ENCODE measurements at places on chromosomes 2 and 18. TPM values are rescaled to one million over a fixed set of nuclear protein-coding genes. Genes with fewer than 3 reads are reported as not detected.

The ITPRIPL1 gene
- 4.8 TPM for polyA plus RNA-seq

The IGFBP5 gene
- polyA plus RNA-seq: 303 TPM

The VWC2L gene
- polyA plus RNA-seq: 0.08 TPM

The UPP2 gene
- 10.6 TPM for polyA plus RNA-seq

The LOXHD1 gene
- 0.79 TPM for polyA plus RNA-seq

DNA sequence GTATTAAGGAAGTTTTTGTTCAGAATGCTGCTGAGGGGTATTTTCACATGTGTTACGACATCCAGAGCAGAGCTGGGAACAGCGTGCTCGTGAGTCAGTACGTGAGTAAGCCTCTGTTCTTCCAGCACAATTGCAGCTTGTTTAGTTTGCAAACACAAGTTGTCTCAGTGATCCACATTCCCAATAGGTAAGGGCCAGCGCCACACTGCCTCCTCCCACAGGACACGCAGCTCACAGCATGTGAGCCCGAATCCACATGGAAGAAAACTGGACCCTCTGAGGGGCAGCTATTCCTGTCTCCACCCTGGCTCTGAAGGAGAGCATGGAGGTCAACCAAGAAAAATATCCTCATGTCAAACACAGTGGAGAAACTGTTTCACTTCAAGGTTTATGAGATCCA, 173.9 kb upstream of the PID1 start:
- DNase-seq: peak; percentile 19

DNA sequence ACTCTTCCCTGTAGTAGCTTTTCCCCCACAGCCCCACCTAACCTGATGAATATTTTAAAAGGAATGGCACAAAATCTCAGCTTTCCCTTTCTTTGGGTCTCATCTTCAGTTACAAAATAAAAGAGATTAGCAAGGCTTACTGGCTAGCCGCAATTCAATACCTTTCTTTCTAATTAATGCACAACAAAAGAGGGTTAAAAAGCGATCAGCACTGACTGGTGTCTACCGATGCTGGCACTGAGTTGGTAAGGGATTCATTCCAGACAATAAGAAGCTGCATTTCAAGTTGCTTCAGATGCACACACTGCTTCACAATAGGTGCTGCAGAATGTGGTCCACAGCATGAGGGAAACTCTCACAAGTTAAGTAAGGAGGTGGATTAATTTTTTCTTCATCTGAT, 41.9 kb downstream of the HDHD2 start:
- no peak for DNase-seq

DNA sequence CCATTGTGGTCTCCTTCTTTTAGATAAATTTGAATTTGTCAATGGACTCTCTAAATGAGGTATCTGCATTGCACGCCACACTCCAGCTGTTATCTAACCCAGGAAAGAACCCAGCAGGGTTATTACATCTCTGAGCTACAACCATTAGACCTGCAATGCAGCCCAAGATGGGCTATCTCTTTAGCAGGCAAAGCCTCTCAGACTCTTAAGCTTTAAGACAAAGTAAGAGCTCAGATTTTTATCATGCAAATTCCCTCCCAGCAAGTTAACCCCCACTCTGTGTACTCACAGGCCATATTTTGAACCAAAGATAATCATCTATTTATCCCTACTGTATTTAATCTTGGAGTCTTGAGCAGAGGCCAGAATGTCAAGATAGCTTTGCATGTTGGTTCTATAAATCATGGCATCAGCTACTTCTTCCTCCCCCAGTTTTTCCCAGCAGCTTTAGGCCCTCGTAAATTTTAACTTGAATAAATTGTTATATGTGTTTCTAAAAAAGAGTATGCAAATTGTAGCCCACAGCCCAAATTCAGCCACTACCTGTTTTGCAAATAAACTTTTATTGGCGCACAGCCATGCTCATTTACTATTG, 273.7 kb upstream of the PKDCC start:
- DNase-seq: no peak

GRCh38 chr2:230874456-230874855, 9.7 kb downstream of the ITM2C start:
- DNase-seq: no peak

DNA sequence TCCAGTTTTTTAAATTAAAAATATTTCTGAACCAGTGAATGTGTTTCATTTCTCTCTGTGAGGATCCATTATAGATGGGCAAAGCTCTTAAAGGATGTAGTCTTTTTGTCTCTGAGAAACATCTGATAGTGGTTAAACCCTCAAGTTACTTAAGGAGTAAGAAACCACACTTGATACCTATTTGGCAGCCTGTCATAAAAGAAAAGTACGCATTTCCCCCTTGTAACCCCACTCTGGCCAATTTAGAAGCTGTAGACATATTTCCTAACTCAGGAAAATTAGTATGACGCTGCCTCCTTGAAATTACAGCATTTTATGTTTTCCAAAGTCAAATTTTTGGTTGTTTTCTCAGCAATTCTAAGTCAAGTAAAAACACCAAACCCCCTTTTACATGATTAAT, 2.0 kb downstream of the STAT4 start:
- no peak for DNase-seq

- DNase-seq: no peak
Measured at GRCh38 chr18:48982266-48982665, 31.5 kb upstream of the SMAD7 start.

DNA sequence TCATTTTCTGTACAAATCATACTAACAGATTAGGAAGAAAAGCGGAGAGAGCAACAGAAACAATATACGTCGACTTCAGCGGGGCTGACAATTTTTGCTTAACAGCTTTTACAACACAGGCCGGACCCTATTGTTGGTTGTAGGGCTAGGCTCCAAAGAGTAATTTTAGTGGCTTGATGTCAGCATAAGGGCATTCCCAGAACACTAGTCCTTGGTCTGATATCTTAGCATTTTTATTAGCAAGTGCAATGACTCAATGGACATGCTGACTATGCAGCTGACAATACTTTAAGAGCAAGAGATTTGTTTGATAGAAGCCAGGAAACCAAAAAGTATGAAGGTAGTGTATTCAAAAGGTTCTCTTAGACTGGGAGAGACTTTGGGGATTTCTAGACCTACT, 209.9 kb downstream of the LNPK start:
- no peak for DNase-seq

- DNase-seq: peak; percentile 16
Measured at GRCh38 chr18:24176727-24177416, 38.0 kb downstream of the CABYR start.

DNA sequence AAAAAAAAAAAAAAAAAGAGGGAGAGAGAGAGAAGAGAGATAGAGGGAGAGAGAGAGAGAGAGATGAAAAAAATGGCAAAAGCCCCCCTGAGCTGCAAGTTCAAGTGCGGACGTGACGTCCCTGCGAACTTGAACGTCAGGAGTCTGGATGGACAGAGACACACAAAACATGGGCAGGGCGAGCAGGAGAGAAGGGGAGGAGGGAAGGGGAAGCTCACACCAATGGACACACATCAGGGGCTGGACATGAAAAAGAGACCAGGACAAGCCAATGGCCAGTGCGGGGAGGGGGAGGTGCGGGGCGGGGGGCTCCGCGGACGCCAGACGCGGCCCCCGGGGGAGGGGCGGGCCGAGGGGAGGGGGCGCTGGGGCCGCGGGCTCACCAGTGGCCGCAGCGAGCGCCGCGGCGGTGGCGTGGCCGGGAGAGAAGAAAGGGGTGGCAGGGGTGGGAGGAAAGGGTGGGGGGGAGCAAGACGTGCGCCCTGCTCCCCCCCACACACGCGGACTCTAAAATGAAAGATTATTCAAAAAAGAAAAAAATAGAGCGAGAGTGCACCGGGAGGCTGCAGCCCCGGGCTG, at the start of gene BCL11A:
BCL11A (minus strand) TSS at position 160 of the 579 bp plus-strand sequence. CDS start 384 bp downstream, outside the sequence.
- DNase-seq: no peak

GRCh38 chr2:30981096-30981495, 157.1 kb downstream of the GALNT14 start:
- no peak for DNase-seq

Data from left renal cortex interstitium (tissue), 4 donors.